Retinal pigment epithelial cell (primary cell): ENCODE measurements at places on chromosomes 3 and 15.

- DNase-seq, result no peak
These were observed 900.5 kb downstream of the EPHA3 start for GRCh38 chr3:90007778-90008499.

DNA sequence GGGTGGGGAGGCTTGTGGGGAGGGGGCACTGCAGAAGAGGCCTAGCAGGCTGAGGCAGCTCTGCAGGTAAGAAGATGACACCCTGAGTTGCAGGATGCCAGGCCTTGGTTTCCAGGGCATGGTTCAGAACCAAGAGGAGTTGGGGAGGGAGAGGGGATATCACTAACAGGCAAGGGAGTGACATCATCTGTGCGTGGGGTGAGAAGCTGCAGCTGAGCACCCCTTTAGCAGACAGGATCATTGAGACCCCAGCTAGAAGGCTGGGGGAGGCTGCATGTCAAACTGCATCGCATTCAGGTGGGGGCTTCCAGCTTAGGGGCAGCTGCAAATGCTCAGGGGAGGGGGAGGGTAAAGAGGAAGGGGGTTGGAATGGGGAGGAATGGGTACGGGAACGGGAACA lies 23.0 kb downstream of the CACNA2D2 start:
- DNase-seq, result no peak

- no peak for DNase-seq
These were observed 181.6 kb upstream of the RBMS3 start for GRCh38 chr3:29099296-29099695.

DNA sequence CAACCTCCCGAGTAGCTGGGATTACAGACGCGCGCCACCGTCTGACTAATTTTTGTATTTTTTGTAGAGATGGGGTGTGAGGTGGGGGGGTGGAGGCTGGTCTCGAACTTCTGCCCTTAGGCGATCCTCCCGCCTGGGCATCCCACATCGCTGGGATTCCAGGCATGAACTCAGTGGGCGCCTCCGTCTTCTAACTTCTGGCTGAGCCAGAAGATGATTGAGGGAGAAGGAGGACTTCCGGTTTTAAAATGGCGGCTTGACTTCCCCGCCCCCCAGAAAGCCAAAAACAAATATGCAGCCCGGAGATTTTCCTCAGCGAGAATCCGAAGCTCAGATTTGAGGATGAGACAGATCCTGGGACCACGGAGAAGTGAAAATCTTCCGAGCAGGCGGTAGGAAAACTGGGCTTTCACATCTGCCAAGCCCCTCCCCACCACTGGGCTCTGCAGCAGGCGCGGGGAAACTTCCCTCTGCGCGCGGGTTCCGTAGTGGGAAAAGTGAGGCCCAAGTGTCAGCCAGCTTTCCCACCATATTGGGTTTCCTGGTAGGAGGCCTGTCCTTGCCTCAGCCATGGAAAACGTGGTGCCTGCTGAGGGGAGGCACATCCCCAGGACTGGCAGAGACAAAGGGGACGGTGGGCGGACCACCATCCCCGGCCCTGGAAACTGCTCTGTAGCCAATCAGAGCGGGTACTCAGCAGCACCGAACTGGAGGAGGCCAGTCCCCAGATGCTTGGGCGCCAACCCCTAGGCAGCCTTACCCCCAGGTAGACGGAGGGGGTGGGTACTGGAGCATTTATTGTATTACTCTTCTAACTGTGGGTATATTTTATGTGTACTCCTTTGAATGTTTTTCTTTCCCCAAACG lies 17.3 kb downstream of the CHST14 start:
- no peak for DNase-seq

GRCh38 chr3:141491929-141492328 lies 5.1 kb downstream of the RASA2 start:
- DNase-seq, result no peak

DNA sequence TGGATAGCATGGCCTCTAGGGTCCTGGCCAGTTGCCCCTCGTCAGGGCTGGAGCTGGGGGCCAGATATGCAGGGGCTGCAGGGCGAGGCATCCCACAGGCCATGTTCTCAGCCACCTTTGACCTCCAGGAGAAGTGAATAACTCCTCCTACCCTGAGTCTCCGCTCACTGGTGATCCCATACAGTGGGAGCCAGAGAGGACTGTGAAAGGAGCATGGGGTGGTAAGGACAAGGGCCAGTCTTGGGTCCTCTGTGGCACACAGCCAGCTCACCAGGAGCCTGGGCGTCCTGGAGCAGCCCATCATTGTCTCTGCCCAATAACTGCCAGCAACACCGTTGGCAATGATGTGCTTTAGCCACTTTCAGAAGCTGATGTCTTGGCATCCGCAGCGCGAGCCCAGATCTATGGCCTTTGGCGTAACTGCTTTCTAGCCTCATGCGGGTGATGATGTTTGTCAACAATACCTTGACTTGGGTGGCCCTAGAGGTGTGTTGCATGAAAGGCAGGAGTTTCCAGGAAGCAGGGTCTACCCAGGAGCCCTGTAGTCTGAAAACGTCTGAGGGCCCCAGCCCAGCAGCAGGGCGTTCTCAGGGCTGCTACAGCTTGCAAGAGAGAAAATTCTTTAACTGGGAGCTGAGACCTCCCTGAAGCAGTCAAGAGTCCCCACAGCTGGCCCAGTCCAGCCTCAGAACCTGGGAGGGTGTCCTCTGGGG lies 61.1 kb upstream of the IQSEC1 start:
- no peak for DNase-seq

DNA sequence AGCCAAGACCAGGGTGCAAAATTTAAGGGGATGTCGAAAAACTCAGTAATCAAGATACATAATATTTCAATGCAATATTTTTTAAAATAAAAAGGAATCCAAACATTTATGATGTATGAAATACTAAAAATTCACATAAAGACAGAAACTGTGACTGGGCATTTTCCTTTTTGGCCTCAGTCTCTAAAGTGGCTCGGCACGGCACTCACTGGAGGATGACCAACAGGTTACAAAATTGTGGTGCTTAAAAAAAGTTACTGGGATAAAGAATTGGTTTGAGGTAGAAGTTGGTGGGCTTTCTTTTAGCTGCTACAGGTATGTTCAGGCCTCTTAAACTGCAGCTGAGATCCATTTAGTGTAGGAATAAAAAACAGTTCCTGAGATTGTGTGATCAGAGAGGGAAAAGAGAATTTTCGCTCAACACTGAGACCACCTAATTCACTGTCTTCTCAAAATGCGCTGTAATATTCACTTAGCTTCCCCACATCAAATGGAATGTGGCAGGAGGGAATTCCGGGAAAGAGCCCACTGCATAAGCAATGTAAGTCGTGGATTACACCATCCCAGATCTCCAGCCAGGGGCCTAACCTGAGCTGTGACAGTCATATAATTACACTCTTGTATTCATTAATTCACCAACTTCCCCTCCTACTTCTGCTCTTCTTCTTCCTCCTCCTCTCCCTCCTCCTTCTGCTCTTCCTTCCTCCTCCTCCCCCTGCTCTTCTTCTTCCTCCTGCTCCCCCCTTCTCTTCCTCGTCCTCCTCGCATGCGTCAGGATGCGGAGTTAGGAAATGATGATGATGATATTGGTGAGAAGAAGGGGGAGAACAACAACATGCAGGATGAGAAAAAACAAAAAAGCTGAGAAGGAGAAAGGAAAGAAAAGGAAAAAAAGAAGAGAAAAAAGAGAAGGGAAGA lies 45.9 kb downstream of the HES1 start:
- DNase-seq, result no peak

- DNase-seq, result no peak
These were observed 2.9 kb upstream of the CTDSPL start for GRCh38 chr3:37858742-37859141.

DNA sequence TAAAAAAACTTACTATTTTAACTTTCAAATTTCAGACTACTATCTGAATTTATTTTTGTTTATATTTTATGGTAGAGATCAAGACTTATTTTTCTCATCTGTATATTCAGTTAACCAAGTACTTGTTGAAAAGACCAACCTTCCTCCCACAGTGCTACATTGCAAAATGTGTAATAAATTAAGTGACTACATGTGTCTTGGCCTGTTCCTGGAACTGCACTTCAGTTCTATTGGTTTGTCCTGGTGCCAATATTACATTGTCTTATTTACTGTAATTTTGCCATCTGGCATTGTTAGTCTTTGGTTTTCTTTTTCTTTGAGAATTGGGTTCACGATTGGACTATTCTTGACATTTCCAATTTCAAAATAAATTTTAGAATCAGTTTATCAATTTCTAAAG lies 138.4 kb upstream of the KCNMB2 start:
- no peak for DNase-seq
